ENCODE measurements at places on chromosomes 12 and 14.

DNA sequence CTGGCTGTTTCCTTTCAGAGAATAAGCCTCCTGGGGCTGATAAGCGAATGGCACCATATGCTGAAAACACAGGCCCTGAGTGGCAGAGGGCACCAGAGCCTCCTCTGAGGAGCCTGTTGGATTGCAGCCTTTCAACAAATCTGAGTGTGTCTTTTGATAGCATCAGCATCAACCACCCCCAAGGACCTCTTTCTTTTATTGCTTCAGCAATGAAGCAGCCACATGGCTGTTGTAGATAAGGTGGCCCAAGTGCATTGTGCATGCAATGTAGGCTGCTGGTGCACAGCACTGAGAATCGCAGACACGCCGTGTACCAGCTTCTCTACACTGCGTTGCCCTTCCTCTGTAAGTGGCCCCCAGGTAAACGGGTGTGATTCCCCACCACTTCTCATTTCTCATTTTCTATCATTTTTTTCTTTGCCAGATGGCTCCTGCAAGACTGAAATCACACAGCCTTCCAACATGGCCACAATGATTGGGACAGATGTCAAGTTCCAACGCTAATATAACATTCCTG, 191.7 kb downstream of the DAD1 start:
- no peak for DNase-seq

DNA sequence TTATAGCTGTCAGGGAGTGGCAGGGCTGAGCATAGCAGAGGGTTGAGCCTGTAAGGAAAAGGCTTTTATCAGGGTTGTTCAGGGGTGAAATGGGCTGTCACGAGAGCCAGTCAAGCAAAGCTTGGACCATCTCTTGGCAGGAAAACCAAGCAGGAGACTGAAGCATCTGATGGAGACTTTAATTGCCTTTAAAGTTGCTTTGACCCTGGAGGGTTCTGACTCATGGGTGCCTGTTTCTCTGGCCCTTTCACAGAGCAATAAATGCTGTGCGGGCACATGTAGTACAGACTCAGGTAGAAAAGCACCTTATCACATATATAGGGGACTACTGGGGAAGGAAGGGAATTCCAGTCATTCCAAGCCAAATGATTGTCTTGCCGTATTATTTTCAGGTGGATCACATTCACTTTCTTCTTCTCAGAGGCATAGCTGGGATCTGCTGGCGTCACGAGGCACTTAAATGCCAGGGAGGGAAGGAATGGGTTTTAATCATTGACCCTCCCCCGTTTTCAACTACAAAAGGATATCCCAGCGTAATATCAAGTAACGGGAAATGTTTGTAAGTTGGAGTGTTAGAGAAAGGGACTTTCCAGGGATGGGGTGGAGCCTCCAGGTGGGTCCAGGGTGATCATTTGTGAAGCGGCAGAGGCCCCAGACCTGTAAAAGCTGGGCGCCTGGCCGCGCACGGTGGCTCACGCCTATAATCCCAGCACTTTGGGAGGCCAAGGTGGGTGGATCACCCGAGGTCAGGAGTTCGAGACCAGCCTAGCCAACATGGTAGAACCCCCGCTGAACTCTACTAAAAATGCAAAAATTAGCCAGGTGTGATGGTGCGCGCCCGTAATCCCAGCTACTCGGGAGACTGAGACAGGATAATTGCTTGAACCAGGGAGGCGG, 34.9 kb downstream of the PLEKHD1 start:
- DNase-seq, result no peak

- peak; percentile 100 for DNase-seq
Observed at GRCh38 chr14:94342334-94342934, 19.3 kb upstream of the SERPINA6 start.

- no peak for DNase-seq
Observed at GRCh38 chr14:74083161-74083560, 1.1 kb downstream of the ALDH6A1 start.

DNA sequence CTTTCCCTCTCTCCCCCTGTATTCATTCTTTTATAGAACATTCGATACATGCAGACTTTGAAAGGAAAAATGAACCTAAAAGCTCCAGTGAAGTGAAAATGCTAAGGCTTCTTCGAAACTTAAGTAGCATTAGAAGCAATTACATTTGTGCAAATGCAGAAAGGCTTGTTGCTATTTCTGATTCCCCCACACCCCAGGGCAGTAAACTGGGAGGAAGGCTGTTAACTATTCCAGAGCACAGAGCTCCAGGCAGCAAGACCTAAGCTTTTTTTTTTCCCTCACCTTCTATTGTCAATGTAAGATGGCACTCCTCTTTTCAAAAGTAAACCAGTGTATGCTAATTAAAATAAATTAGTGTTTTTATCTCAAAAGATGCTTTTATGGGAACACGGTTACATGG, 448.9 kb upstream of the TBX3 start:
- no peak for DNase-seq

DNA sequence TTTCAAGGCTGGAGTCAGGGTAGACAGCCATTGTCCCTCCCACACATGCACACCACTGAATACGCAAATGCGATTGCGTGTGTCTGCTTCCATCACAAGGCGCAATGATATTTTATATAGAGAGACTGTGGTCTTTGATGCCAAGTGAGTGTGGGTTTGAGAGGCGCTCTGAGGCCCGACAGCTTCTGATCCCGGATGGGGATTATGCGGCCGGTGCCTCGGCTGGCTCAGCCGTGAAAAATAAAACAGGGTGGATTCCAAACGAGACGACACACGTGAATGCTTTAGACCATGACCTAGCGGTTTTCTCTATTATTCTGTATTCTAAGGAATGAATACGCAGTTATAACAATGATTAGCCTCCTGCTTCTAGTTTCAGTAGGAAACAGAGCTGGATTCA, 72.5 kb downstream of the TMEM132D start:
- no peak for DNase-seq

- DNase-seq, result no peak
Observed at GRCh38 chr12:108964371-108965352, 56.2 kb downstream of the SVOP start.

- DNase-seq, result no peak
Observed at GRCh38 chr14:75372260-75372659, 55.6 kb upstream of the JDP2 start.

DNA sequence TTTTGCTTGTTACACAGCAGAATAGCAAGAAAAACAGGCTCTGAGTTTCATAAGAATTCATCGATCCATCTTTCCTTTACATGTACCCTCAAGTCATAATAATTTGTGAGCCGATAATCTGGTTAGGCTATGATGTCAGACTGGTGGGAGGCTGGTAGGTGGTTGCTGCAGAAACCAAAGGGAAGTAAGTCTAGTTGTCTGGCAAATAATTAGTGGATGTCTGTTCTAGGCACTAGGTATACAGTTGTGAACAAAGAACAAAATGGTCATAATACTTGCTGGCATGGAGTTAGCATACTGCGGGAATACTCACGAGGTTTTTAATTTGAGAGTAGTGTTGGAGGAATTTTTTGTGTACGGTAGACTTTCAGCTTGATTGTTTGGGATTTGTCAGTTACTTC, 8.8 kb downstream of the SUSD6 start:
- no peak for DNase-seq

- DNase-seq, result no peak
Observed at GRCh38 chr14:75757644-75758402, 96.8 kb downstream of the TTLL5 start.

DNA sequence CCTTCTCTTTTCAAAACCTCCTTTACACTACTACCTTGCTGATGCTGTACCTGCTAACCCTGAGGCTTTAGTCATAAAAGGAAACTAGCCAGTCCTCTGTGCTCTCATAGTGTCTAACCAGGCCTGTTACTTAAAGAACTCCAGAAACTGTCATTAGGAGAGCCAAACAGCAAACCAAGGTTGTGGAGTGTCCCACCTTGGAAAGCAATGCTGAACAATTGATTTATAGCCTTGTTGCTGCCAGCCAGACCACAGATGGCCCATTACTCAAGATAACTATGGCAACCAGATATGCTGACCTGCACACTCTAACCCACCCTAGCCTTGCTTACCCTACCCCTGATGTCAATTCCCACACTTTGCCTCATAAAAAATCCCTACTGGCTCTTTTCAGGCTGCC, 26.5 kb upstream of the BCAT1 start:
- no peak for DNase-seq

DNA sequence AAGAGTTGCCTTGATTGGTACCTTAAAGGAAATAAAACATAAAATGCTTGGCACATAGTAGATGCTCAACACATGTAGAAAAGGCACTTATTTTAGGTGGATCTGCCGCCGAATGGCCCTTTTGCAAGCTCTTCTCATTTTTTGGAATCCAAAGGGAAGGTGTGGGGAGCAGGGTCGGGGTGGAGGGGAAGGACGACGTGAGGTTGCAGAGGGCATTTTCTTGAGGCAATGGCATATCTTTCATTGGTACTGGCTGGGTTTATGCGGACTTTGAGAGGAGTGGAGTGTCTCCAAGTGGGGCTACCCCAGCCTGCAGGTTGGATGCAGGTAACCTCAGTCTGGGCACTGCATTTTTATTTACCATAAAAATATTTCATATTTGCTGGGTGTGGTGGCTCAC, 8.1 kb downstream of the RTL1 start:
- DNase-seq, result no peak

DNA sequence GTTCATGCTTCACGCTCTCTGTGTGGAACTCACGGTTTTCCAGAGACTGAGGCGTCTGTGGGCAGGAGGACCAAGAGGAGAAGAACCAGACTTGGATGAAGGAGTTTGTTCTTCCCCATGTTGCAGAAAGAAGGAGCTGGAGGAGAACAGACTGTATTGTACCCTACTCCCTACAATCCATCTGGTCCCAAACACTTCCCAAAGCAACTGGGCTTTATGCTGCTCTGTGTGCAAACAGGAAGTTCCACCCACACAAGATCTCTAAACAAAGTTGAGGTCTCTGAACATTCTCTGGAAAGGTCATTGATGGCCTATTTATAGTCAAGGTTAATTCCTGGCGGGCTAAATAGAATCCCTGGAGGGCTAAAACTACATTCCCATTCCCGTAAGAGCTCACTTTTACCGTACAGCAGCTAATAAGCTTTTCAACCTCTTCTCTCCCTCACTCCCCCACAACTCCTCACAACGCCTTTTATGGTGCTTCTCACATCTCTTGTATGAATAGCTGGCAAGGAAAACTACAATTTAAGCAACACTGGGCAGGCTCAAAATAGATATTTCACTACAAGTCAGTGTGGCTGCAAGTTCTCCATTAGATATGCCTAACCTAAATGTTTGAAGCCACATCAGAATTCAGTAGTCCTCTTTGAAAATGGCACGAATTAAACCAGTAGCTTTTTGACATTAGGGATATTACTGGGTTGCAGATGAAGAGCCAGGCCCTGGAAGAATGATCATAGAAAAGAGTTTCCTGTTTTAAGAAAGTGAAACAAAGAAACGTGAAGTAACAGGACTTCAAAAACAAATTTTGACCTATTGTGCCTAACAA, at the start of gene A2M:
Gene A2M (minus strand): TSS at position 189 of the 829 bp plus-strand sequence. CDS start 70 bp downstream, at position 119.
- DNase-seq, result no peak

DNA sequence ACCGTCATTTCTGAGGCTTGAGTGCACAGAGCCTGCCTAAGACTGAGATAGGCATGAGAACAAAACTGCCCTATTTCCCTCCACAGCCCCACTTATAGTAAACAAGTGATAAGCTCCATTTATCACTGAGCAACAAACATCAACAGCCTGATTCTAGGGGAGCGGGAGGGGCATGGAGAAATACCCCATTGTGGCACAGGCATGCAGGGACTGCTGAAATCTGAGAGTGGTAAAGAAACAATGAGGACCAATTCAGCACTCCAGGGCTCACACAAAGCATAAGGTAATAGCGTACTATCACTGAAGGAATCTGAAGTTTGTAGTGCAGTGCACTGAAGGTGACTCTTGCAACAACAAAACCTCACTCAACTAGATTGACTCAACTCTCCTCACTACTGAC, 186.7 kb downstream of the ANO2 start:
- DNase-seq, result no peak

GRCh38 chr12:92860521-92860920, 68.6 kb downstream of the EEA1 start:
- DNase-seq, result no peak

DNA sequence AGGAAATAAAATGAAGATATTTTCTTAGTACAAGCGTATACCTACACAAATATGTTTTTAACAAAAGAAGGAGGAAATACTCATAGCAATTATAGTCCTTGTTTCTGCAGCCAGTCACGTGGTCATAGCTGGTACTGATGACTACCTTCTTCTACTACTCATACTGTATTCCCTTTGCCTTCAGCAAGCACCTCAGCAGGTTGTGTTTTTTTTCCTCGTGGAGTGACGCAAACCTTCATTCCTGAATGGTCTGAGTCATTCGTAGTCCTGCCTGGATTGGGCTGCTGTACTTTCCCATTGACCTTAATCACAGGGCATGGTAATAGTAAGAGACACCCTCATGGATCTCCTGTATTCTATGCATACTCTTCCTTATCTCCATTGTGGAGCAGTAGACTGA, 25.7 kb upstream of the SLC16A7 start:
- peak; percentile 87 for DNase-seq

DNA sequence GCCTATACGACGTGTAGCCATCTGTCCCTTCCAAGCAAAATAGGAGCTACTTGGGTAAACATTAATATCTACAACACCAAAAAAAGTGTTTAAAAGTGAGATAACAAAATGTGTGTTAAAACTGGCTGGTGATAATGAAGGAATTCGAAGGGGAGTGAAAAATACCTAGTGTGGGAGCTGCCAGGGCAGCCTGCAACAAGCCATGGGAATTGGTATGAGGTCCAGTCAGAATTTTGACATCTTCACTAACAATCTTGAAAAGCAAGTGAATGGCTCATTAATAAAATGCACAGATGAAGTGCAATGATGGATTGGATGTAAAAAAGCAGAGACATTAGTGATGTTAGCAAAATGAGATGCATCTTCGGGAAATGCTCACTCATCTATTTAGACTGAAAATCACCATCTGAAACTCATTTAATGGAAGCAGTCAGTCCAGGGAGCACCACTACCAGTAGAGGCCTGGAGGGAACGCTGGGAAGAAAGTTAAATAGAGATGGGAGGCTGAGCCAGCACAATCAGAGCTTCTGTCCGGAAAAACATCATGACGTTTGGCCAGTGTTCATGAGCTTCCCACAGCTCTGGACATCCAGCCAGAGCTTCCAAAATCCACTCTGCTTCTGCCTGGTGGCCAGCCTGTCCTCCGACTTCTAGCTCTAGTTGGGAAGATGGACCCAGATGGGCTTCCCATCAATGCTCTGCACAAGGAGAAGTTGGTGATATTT, 405.0 kb upstream of the TMTC1 start:
- no peak for DNase-seq

- DNase-seq, result no peak
Observed at GRCh38 chr14:85344847-85345570, 184.9 kb upstream of the FLRT2 start.

GRCh38 chr14:97177635-97178034, 380.5 kb downstream of the VRK1 start:
- peak; percentile 32 for DNase-seq

DNA sequence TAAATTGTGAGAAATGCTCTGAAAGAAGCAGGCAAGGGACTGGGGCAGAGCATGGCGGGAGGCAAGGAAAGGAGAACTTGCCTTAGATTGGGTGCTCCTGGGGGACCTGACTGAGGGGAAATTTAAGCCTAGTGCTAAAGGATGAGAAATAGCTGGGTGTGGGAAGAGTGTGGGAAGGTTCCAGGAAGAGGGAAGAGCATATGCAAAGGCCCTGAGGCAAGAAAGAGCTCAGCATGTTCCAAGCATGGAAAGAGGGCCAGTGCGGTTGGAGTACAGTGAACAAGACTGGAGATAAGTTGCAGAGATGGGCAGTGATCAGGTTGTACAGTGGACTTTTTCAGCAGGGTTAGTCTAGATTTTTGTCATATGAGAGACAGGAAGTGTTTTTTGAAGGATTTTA, 9.0 kb downstream of the CLSTN3 start:
- no peak for DNase-seq
